LHCN-M2 (cell line): ENCODE measurements at places on chromosomes 6 and 20. TPM values are rescaled to one million over a fixed set of nuclear protein-coding genes. Genes with fewer than 3 reads are reported as not detected.

The CALHM4 gene
- total RNA-seq: 0.26 and 1.3 TPM in 2 replicates

The LY6G6C gene
- 0.51 TPM in 1 of 2 replicates, not detected in the other for total RNA-seq

The CDH4 gene
- total RNA-seq: 0.98 and 1.3 TPM in 2 replicates

The ULBP3 gene
- 10.7 and 11.0 TPM in 2 replicates for total RNA-seq

The TULP1 gene
- not detected in 2 replicates for total RNA-seq

The MATN4 gene
- 0.23 TPM in 1 of 2 replicates, not detected in the other for total RNA-seq

The PLEKHG1 gene
- total RNA-seq: 0.06 TPM in 1 of 2 replicates, not detected in the other

The C20orf144 gene
- 0.06 and 0.11 TPM in 2 replicates for total RNA-seq

The HLA-B gene
- total RNA-seq: 47.6 and 58.7 TPM in 2 replicates

The BPIFB1 gene
- not detected in 2 replicates for total RNA-seq

The SMLR1 gene
- not detected in 2 replicates for total RNA-seq

DNA sequence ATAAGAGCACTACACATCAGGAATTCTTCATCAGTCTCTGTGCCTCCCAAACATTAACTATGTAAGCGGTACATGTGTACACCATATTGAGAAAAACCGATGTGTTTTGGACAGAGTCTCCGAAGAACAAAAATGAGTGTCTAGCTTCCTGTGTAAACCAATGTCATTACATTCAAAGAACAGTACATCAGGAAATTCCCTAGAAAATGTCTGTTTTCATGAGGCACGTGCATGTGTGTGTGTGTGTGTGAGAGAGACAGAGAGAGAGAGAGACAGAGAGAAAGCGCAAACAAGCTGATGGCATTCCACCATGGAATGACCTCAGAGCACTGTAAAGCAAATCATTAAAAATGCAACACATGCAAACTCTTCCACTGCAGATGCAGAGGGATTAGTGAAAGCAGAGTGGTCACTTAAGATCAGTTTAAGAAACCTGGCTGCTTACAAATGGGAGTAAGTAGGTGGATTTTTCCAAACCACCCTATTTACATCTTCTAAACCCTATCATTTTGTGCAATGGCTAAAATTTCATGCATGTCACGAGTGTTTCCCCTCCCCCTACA lies 133.9 kb downstream of the HIVEP2 start:
- DNase-seq: no peak

DNA sequence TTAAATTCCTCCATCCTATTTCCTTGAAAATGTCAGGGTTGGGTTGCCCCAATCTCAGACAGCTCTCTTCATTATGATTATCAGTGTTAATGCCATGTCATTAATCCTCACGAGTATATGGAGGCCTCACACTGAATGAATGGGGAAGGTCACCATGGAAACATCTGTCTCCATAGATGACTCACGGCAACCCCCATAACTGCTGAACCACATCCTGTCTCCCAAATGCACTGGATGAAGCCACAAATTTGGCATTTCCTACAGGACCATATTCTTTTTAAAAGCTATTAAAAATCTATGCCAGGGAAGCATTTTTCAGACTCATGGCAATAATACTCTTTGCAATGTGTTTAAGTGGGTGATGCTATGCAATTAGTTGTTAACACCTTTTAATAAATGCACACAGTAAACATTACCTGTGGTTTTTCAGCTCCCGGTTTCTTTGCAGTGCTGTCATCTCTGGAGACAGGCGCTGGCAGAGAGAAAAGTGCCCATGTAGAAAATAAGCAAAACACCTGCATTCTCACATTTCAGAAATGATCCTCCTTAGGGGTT lies 80.1 kb upstream of the PTPRK start:
- DNase-seq: peak; percentile 97

GRCh38 chr20:39904476-39905112 lies 784.4 kb downstream of the MAFB start:
- no peak for DNase-seq

- DNase-seq: no peak
Observed at GRCh38 chr6:166830891-166831363, 125.4 kb downstream of the RNASET2 start.

- no peak for DNase-seq
Observed at GRCh38 chr20:52405986-52406385, 214.4 kb upstream of the ZFP64 start.

GRCh38 chr6:79466207-79466834 lies 70.9 kb downstream of the LCA5 start:
- DNase-seq: peak; percentile 49

GRCh38 chr6:35015476-35015875 lies 125.7 kb downstream of the TCP11 start:
- DNase-seq: no peak

DNA sequence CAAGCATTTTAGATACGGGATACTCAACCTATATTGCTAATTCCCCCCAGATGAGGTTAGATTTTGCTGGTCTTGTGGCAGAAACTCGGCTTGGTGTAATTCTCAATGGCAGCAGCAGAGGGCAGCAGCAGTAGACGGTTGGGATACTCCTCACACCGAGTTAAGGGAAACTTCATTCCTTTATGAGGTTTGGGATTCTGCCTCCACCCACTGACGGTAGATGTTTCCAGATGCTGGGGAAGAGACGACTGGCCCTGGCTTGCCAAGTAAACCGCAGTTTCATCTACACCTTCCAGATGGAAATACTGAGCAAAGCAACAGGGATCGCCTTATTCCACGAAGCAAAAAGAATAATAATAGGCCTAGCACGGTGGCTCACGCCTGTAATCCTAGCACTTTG lies 8.2 kb upstream of the TBC1D7 start:
- peak; percentile 69 for DNase-seq

- DNase-seq: no peak
Observed at GRCh38 chr6:108568551-108569305, 8.0 kb downstream of the FOXO3 start.

DNA sequence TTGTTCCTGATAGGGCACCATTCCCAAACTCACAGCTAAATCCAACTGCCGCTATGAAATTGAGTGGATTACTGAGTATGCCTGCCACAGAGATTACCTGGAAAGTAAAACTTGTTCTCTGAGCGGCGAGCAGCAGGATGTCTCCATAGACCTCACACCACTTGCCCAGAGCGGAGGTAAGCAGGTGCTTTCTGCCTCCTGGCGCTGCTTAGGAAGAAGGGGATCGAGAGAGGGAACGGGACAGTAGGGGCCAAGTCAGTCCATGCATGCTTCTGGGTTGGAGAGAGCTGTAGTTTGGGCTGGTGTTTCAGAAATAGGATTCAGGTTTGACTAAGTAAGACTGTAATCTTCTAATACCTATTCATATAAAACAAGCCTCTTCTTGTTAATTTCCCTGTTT lies 63.7 kb downstream of the IGF2R start:
- DNase-seq: no peak

DNA sequence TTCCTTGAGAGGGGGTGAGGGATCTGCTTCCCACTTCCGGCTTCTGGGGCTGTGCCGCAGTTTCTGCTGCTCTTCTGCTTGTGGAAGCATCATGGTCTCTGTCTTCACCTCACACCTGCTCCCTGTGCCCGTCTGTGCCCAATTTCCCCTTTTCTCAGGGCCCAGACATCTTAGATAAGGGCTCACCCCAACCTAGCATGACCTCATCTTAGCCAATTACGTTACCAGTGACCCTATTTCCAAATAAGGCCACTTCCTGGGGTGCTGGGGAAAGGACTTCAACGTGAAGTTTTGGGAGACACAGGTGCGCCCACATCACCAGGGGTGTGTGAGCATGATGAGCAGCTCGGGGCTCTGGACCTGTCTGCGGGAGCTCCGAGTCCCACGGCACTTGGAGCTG lies 20.7 kb upstream of the RBBP8NL start:
- no peak for DNase-seq

DNA sequence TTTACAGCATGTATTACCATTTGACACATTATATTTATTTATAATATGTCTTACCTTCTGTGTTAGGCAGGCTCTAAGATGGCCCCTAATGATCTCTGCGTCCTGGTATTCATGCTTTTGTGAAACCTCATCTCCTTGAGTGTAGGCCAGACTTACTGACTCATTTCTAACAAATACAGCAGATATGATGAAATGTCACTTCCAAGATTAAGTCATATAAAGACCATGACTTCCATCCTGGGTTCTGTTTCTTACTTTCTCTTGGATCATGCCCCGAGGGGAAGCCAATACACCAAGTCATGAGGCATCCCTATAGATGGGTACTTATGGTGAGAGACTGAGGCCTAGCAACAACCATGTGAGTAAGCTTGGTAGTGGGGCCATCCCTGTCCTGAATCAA lies 30.2 kb downstream of the ZHX3 start:
- peak; percentile 82 for DNase-seq

DNA sequence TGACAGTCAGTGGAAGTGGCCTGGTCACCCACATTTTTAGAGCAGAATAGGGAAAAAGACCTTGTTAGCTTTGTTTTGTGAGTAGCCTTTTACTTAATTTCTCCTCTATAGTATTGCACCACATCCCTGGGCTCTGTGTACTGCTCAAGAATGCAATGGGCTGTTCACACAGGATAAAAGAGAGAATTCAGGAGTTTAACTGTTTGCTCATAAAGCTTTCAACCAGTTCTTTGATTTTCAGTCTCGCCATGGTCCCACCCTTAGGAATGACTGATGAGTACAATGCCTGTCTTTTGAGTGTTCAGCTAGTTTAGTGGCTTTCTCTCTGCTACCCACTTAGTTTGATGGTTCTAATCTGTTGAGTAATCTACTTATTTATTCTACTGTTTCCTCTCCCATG lies 129.7 kb downstream of the PLG start:
- DNase-seq: no peak

DNA sequence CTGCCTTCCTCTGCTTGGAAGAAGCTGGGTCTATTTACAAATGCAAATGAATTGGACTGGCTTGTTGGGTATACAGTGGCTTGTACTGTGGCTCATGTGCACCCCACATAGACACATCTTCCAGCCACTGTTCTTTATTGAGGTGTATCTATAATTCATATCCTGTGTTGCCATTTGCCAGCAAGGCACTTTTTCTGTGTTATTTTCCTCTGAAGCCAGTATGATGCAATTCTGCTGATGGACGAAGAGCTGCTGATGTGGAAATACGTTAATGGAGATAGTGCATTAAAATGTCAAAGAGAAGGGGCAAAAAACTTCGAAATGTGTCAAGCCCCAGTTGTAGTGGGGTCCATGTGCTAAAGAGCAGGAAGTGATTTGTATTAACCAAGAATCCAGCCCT lies 167.5 kb downstream of the TMEM242 start:
- DNase-seq: no peak

- DNase-seq: peak; percentile 15
Observed at GRCh38 chr6:78832091-78832808, 35.1 kb upstream of the IRAK1BP1 start.

DNA sequence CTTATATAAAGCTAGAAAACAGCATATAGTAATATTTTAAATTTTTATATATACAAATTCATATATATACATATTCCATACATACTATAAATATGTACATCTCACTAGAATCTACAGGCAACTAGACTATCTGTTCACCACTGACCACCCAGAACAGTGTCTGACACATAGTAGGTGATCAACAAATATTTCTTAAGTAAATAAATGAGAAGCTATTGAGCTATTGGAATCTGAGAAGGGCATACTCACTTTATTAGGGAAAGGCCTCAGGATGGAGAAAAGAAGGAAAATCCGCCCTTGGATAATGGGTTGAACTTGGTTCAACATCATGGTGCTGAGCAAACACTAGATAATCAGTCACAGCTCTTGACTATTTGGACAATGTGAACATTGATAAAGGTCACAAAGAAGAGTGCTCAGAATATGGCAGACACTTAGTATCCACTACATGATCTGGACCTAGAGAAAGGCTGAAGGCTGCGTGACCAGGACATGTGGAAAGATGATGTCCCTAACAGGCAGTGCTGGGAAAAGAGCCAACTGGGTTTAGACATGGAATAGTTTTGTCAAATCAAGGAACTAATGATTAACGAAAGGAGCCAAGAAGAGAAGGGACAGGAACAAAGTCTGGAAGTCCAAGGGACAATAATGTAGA lies 186.1 kb downstream of the TASP1 start:
- no peak for DNase-seq

DNA sequence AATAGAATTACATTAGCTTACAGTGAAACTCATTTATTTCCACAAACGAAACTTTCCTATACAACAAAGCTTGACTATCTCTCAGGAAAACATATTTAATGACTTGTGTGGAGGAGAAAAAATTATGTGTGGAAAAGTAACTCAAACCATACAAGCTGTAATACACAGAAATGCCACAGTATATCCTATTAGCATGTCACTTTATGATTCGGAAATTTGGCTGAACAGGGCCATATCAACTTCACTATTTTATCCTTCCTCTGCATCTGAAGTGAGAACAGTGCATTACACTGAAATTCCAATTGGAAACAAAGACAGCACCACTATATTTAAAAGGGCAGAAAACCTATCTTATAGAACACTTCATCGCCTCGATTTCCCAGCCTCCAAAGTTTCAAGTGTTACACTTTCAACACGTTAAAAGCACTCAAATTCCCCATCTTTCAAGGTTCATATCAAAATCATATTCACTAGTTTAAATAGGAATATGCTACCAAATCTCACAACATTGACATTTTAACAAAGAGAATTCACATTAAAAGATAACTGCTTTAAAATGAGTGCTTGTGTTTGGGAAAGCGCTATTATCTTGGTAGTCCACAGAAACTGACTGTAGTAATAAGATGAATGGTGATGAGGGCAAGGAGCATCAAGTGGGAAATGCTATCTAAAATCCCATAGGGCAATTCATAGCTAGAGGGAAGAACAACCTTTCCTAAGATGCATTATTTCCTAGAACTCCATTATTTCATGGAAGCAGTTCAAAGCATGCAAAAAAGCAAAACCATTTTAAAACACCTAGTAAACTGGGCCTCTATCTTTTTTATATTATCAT lies 1.8 kb downstream of the REV3L start:
- DNase-seq: peak; percentile 35

GRCh38 chr20:20173254-20173653 lies 120.9 kb downstream of the CFAP61 start:
- no peak for DNase-seq

GRCh38 chr6:151805286-151805840 lies 2.1 kb upstream of the ESR1 start:
- peak; percentile 11 for DNase-seq

DNA sequence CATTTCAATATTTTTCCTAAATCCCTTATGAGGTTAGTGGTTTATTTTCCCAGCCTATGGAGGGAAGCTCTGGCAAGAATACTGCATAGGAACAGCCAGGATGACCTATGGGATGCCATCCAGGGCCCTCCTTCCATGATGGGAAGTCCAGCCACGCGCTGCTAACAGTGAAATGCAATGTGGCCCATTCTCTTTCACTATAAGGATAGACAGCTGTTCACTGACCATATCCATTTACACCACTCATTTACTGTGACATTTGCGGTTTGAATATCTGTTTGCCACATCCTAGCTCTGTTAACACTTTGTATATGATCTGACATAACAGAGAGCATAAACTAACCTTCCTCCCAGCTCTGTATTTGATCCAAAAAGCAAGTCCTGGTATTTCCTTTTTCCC lies 471.7 kb downstream of the CBLN4 start:
- DNase-seq: no peak

GRCh38 chr20:35903843-35904242 lies 50.5 kb downstream of the SCAND1 start:
- no peak for DNase-seq
